Spinal cord (tissue), 10 donors: ENCODE measurements at places on chromosomes 12 and 14. TPM values are rescaled to one million over a fixed set of nuclear protein-coding genes. Genes with fewer than 3 reads are reported as not detected.

DNA sequence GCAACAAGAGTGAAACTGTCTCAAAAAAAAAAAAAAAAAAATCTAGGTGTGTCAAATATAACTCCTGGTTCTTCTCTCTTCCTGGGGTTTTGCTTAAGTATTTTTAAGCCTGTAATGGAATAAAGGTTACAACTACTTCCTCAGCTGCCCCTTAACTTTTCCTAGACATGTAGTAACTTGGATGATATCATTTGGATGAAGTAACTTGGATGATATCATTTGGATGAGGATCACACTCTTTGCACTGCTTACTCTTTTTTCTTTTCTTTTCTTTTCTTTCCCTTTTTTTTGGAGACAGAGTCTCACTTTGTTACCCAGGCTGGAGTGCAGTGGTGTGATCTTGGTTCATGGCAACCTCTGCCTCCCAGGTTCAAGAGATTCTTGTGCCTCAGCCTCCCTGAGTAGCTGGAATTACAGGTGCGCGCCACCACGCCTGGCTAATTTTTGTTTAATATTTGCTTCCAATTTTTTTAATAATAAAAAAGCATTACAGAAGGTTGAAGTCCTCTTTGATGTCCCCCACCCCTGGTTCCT lies 775 bp upstream of the FAM186A start:
- H3K27ac ChIP-seq, result no peak overlapping the region
- H3K36me3 ChIP-seq, result no peaks in the 10 kb centered on the region
- DNase-seq, result no peak
- H3K4me1 ChIP-seq, result no peaks in the 10 kb centered on the region
- no peak overlapping the region for H3K4me3 ChIP-seq

- DNase-seq, result no peak
- H3K4me1 ChIP-seq, result peaks cover 18% of the 10 kb centered on the region
- H3K27me3 ChIP-seq, result no peaks in the 10 kb centered on the region
- H3K4me3 ChIP-seq, result no peak overlapping the region
- no peak overlapping the region for H3K27ac ChIP-seq
Observed at GRCh38 chr12:94590428-94590827, 59.9 kb downstream of the TMCC3 start.

DNA sequence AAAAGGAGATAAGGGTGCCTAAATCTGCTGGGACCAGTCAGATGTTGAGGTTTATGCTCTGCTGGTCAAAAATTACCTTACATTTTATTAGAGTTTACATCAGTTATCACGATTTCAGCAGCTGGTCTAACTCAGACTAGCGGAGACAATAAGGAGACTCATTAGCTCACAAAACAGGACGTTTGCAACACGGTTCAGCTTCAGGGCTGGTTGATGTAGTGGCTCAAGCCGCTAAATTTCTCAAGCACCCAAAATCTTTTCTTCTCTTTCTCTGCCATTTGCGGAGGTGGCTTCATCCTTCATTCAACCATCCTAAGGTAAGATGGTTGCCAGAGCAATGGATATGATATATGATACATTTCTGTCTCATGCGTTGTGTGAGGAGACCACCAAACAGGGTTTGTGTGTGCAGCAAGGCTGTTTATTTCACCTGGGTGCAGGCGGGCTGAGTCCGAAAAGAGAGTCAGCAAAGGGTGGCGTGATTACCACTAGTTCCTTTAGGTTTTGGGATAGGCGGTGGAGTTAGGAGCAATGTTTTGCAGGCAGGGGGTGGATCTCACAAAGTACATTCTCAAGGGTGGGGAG lies 30.3 kb upstream of the CLIP1 start:
- no peak for DNase-seq
- H3K4me1 ChIP-seq, result no peaks in the 10 kb centered on the region
- H3K36me3 ChIP-seq, result no peaks in the 10 kb centered on the region
- no peak overlapping the region for H3K4me3 ChIP-seq
- no peaks in the 10 kb centered on the region for H3K27me3 ChIP-seq

DNA sequence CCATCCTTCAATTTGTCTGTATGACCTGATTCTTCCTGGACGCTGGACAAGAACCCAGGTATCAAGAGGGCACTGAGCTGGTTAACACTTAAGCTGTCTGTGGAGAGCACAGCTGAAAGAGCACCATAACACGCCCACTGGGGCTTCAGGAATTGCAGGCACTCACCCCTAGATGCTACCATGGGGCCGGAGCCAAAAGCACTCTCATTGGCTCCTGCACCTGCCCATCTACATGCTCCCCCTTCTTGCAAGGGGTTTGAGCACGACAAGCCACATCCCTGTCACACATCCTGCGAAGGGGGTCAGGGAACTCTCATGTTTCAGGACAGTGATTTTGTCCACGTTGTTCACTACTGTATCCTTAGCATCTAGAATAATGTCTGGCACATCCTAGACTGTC lies 35.1 kb upstream of the TBC1D15 start:
- no peaks in the 10 kb centered on the region for H3K4me1 ChIP-seq
- H3K4me3 ChIP-seq, result no peak overlapping the region
- no peaks in the 10 kb centered on the region for H3K36me3 ChIP-seq
- H3K27me3 ChIP-seq, result no peaks in the 10 kb centered on the region
- no peak for DNase-seq

- no peak within 1 kb of the TSS for H3K27ac ChIP-seq
- no peak within 1 kb of the TSS for H3K4me3 ChIP-seq
Observed at GRCh38 chr12:49972641-49973360, at the start of gene AQP6. AQP6 (plus strand) TSS chr12:49972947; CDS start chr12:49973174, 227 bp downstream.

- peaks cover 7% of the 10 kb centered on the region for H3K4me1 ChIP-seq
- no peak for DNase-seq
- H3K36me3 ChIP-seq, result no peaks in the 10 kb centered on the region
Observed at GRCh38 chr14:24036169-24036962, 15.4 kb upstream of the CARMIL3 start.

DNA sequence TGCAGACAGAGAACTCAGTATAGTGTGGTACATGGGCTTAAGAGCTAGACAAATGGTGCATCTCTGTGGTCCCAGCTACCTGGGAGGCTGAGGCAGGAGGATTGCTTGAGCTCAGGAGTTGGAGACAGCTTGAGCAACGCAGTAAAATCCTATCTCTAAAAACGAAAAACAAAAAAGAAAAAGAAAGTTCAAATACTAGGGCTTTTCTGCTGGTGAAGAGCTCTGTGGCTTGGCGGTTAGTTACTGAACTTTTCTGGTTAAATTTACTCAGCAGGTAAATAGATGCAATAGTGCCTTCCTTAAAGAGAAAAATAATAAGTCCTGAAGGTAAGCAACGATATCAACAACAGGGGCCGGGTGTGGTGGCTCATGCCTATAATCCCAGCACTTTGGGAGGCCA lies 31.4 kb upstream of the RAP1B start:
- H3K27ac ChIP-seq, result no peak overlapping the region
- no peak for DNase-seq
- no peaks in the 10 kb centered on the region for H3K4me1 ChIP-seq
- H3K27me3 ChIP-seq, result no peaks in the 10 kb centered on the region
- H3K36me3 ChIP-seq, result no peaks in the 10 kb centered on the region

TMEM121 gene
- total RNA-seq, result 11.7 TPM
